ENCODE measurements at places on chromosomes 1 and 21.

DNA sequence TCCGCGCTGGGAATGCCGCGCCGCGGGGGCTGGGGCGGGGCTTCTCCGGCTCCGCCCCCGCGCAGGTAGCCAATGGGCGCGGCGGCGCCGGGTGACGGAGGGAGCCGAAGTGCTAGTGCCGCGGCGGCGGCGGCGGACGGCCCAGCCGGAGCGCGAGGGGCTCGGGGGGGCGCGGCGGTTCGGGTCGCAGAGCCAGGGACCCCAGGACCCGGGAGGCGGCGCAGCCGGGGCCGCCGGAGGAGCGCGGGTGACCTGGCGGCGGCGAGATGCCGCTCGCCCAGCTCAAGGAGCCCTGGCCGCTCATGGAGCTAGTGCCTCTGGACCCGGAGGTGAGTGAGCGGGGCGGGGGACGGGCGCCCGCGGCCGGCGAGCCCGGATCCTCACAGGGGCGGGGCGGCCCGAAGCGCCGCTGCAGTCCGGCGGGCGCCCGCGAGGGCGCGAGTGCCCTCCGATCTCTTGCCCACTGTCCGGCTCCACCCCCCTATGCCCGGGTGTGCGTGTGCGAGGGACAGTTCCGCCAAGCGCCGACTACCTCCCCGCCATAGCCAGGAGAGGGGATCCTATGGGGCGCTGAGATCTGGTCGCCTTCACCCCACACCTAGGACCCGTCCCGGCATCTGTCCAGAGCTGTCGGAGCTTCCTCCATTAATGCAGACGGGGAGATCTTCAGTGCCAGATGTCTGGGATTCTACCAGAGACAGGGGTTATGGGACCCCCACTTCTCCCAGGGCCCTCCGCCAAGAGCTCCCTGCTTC is at the start of gene RPS6KA1:
RPS6KA1 (plus strand) TSS at position 107 of the 755 bp plus-strand sequence; CDS start at position 267, 160 bp downstream.
- peak within 1 kb of the TSS; percentile 93 for H3K4me3 ChIP-seq
- H3K27ac ChIP-seq: peak within 1 kb of the TSS; percentile 86
- no peak for DNase-seq
- peaks cover 25% of the 10 kb centered on the region for H3K4me1 ChIP-seq

DNA sequence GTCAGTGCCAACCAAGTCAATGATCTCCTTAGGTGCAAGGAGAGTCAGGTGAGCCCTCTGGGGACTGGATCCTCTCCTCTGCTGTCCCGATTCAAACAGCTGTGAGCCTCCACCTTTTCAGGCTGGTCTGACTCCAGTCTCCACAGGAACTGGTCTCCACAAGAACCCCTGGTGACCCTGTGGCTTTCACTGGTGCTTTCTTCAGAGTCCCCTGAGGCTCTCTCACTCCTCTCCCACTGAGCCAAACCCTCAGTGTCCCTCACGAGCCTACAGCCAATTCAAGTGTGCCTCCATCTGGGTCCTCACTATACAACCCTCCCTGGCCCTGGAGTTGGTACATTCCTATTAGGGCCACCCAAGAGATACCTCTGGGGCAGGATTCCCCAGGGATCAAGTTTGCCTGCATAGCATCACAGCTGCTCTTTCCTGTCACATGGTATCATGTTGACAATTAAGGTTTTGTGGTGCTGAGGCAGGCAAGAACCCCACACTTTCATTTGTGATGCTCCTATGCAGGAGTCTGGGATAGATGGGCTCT is 5.2 kb upstream of the NGF start:
- H3K4me1 ChIP-seq: peaks cover 12% of the 10 kb centered on the region
- no peak overlapping the region for H3K27ac ChIP-seq
- DNase-seq: no peak
- H3K4me3 ChIP-seq: no peak overlapping the region

DNA sequence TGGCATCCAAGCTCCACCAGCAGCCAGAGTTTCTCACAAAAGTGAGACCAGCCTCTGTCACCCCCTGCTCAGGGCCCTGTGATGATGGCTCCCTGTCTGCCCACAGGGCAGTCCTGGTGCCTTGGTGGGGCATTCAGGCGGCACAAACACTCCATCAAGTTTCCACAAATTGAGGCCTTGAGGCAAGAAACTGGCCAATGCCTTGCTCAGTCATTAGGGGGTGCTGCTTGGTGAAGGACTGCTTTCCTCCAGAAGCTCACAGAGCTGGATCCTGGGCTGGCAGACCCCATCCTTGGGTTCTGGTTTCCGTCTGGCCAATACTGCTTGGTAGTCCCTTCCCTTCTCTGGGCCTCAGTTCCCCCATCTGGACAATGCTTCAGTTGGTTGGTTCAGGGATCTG is 12.5 kb upstream of the AHDC1 start:
- no peaks in the 10 kb centered on the region for H3K4me1 ChIP-seq
- H3K27me3 ChIP-seq: peaks cover 13% of the 10 kb centered on the region

- no peaks in the 10 kb centered on the region for H3K36me3 ChIP-seq
- no peaks in the 10 kb centered on the region for H3K27me3 ChIP-seq
- H3K4me1 ChIP-seq: peaks cover 25% of the 10 kb centered on the region
- peak; percentile 80 for DNase-seq
- no peak overlapping the region for H3K4me3 ChIP-seq
- H3K27ac ChIP-seq: peak overlapping the region; percentile 3
Measured at GRCh38 chr1:14486401-14487201, 111.9 kb upstream of the KAZN start.

DNA sequence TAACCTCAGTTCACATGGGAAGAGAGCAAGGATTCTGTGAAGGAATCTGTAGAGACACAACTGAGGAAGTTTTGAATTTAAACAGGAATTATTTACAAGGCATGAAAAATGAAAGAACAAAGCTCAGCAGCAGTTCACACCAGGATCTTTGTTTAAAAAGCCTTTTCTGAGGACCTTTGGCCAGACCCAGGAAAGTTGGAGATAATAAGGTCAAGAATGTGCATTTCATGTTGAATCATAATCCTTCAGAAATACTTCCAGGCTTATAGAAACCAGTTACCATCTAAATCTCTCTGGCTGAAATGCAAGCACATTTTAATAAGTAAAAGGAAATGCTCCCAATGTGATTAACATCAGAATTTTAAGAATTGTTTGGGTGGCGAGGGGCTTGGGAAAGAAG is 2.7 kb downstream of the CLIC6 start:
- no peaks in the 10 kb centered on the region for H3K36me3 ChIP-seq
- DNase-seq: no peak
- no peak overlapping the region for H3K4me3 ChIP-seq
- H3K27me3 ChIP-seq: peaks cover 74% of the 10 kb centered on the region
- no peak overlapping the region for H3K27ac ChIP-seq

DNA sequence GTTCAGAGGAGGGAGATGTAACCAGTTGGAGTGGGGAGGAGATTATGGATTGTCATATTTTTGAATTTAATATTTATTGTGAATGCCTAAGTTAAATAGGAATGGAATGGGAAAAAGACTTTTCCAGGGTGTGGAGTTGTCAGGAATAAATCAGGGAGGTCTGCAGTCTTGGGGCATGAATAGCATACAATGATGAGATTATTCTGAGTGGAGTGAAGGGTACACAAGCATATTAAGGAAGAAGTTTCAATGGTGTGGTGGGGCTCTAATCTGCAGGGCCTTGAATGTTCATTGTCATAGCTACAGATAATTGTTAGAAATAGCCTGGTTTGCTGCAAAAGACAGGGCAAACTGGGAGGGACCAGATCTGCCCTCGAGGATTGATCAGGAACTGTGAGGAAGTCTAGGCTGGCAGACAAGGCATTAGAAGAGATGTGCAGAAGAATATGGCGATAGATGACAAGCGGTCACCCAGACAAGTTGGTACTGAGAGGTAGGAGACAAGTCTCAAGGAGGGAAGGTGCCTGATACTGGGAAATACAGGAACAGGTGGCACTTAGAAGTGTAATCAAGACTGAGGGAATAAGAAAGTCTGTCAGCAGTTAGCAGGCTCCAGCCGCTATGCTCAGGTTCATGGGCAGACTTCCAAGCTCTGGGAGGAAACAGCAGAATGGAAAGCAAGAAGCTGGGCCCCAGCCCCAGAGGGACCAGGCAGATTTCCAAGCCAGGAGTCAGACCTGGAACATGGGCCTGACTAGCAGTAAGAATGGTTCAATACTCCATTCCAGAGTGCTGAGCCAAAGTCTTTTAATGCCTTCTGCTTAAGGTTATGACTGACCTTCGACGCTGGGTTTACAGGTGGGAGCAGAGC is 20.9 kb upstream of the RGL1 start:
- no peak overlapping the region for H3K27ac ChIP-seq
- H3K4me3 ChIP-seq: no peak overlapping the region
- no peaks in the 10 kb centered on the region for H3K36me3 ChIP-seq
- DNase-seq: no peak

DNA sequence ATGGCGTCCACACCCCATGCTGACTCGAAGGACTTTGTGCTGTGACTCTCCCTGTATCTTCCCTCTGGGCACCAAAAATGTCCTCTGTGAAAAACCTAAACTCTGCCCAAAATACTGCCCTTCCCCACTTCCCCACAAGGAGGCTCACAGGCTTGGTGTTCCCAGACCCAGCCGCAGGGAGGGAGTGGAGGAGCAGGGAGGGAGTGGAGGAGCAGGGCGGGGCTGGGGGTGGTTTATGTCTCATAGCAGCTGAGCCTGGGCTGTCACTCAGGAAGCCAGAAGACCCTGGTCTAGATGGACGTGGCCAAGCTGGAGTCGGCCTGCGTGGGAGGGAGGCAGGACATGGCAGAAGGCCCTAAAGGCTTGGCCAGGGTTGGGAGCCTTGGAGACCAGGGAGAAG is 461.7 kb downstream of the PTPRU start:
- H3K4me3 ChIP-seq: no peak overlapping the region
- H3K27me3 ChIP-seq: peaks cover 7% of the 10 kb centered on the region
- H3K4me1 ChIP-seq: peaks cover 3% of the 10 kb centered on the region
- H3K36me3 ChIP-seq: no peaks in the 10 kb centered on the region

DNA sequence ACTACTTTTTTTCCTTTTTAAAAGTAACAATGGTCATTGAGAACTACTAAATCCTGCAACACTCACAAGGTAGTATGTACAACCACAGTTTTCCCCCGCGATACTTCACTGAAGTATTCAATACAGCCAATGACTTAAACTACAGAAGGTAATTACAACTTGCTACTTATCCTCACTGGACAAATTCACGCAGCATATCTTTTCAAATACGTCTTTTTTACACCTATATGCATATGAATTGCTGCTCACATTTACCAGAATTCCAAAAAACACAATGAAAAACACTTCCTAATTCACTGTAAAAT is 12.4 kb downstream of the NRIP1 start:
- H3K4me3 ChIP-seq: no peak overlapping the region
- no peak overlapping the region for H3K27ac ChIP-seq
- DNase-seq: no peak
- no peaks in the 10 kb centered on the region for H3K27me3 ChIP-seq
- H3K36me3 ChIP-seq: peaks cover 1% of the 10 kb centered on the region
